ENCODE measurements at places on chromosomes 16 and 17. TPM values are rescaled to one million over a fixed set of nuclear protein-coding genes. Genes with fewer than 3 reads are reported as not detected.

- no peaks in the 10 kb centered on the region for H3K27me3 ChIP-seq
- DNase-seq, result peak; percentile 62
- peak within 1 kb of the TSS; percentile 95 for H3K27ac ChIP-seq
- peaks cover 48% of the 10 kb centered on the region for H3K4me1 ChIP-seq
- H3K36me3 ChIP-seq, result peaks cover 20% of the 10 kb centered on the region
These were observed at the start of gene XAF1 for GRCh38 chr17:6755731-6756184. Gene XAF1, plus strand, starts transcription at chr17:6756046. Its CDS starts 33 bp downstream, at chr17:6756079.

DNA sequence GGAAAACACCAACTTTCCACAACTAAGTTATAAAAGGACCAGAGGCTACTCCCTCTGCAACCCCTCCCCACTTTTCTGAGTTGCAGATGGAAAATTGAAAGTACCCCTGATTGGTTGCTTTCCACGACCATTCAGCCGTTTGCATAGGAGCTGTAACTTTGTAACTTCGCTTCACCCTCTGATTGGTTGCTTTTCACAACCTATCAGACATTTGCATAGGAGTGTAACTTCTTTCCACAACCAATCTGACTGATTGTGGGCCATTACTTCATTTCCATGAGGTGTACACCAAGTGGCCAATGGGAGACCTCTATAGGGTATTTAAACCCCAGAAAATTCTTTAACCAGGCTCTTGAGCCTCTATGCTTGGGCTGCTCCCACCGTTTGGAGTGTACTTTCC lies 644.1 kb downstream of the WWOX start:
- H3K4me3 ChIP-seq, result no peak overlapping the region
- peaks cover 4% of the 10 kb centered on the region for H3K36me3 ChIP-seq
- no peak for DNase-seq

DNA sequence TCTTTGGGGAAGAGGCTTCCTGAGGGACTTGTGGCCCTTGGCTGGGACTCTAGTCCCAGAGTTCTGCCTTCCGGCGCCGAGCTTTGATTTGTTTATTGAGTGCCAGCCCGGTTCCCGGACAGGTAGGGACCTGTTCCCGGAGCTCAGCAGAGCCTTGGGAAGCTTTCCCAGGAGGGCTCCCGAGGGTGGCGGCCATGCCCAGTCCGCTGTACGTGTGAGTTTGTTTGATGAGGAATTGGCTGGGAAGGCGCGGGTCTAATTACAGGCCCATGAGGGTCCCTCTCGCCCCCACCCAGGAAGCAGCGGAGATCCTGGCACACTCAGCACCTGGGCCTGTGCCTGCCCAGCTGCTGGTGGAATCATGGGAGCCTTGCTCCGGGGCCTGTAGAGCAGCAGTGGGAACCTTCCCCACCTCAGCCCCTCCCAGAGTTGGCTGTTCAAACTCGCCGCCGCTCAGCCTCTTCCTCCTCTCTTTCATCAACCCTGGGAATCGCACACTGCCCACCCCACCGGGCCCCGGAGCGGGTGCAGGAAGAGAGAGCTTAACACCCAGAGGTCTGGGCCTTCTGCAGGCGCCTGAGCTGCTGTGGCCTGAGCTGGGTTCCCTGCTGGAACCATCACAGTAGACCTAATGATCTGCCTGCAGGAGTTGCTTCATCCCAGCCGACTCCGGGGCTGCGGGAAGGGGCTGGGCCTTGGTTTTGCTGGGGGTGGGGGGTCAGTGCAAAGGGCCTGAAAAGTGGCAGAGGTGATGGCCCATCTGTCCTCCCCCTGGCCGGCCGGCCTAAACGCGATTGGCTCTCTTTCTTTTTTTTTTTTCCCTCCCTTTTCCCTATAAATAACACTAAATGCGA lies 313.7 kb downstream of the SEC14L1 start:
- DNase-seq, result no peak
- H3K36me3 ChIP-seq, result peaks cover 72% of the 10 kb centered on the region
- H3K4me3 ChIP-seq, result peak overlapping the region; percentile 94
- H3K27ac ChIP-seq, result peak overlapping the region; percentile 100

- peaks cover 6% of the 10 kb centered on the region for H3K36me3 ChIP-seq
- H3K27ac ChIP-seq, result no peak overlapping the region
- H3K4me3 ChIP-seq, result peak overlapping the region; percentile 89
- peak; percentile 57 for DNase-seq
- no peaks in the 10 kb centered on the region for H3K27me3 ChIP-seq
These were observed 430 bp downstream of the AMFR start for GRCh38 chr16:56424791-56425438.

- DNase-seq, result no peak
- H3K27ac ChIP-seq, result no peak overlapping the region
- no peaks in the 10 kb centered on the region for H3K36me3 ChIP-seq
- no peaks in the 10 kb centered on the region for H3K4me1 ChIP-seq
These were observed 68.4 kb upstream of the NACA2 start for GRCh38 chr17:61659437-61659836.

DNA sequence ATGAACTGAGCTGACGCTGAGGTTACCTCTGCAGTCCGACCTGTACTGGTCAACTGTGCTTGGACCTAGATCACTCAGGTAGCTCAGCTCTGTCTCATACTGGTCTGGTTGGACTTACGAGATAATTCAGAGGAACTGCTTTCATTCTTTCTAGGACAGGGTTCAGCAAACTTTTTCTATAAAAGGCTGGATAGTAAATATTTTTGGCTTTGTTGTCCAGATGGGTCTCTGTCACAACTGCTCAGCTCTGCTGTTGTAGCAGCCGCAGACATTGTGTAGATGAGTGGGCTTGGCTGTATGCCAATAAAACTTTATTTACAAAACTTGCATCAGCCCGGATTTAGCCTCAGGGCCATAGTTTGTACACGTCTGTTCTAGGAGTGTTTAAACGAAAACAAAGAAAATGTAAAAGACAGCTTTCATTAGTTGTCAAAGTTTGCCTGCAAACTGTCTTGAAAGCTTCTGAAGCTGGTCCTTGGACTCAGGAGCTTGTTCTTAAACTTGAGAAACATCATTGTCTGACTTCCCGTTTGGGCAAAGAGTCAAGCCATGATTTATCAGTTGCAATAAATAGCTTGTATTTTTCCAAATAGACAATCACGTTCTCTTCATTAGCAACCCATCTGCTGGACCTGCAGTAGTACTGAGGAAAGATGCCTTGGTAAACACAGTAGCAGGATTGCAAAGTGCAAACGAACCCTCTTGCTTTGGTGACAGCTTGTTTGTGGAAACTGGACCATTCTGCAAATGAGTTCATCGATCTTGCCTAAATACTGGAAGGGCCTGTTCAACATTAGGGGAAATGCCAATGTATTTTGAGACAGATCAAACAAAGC lies 253.4 kb downstream of the SNX29 start:
- H3K27me3 ChIP-seq, result no peaks in the 10 kb centered on the region
- DNase-seq, result no peak
- peaks cover 18% of the 10 kb centered on the region for H3K4me1 ChIP-seq
- H3K4me3 ChIP-seq, result no peak overlapping the region
- no peaks in the 10 kb centered on the region for H3K36me3 ChIP-seq

- H3K4me3 ChIP-seq, result no peak overlapping the region
- no peak for DNase-seq
- no peaks in the 10 kb centered on the region for H3K36me3 ChIP-seq
- H3K27ac ChIP-seq, result no peak overlapping the region
- no peaks in the 10 kb centered on the region for H3K27me3 ChIP-seq
These were observed 468.8 kb upstream of the HSBP1 start for GRCh38 chr16:83338941-83339340.

DNA sequence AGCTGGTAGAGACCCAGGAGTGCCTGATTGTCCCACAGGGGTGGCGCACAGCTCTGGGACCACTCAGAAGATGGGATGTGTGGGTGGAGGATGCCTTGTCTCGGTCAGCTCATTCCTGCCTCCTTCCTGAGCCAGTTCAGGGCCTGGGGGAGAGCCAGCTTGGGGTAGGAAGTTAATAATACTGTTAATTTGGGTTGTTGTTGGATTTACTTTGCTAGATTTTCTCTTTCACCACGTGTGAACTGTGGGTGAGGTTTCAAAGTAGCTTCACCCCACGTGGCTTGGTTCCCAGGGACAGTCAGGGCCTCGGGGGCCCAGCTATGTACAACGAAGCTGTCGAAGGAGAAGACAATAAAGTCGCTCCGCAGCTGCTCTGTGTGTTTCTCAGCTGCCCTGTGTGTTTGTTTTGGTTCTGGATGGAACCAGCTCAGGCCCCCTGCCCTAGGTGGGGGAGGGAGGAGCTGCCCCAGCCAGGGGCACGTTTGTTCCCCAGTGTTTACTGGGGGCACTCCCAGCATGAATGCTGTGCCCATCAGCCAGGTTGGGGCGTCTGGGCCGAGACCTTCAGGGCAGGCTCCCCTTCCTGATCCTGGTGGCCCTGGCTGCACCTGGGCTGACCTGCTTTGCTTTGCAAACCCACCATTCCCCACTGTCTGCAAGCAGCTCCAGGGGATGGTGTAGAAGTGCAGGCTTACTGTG lies 2.3 kb downstream of the NUDT16L1 start:
- no peak for DNase-seq
- H3K27ac ChIP-seq, result peak overlapping the region; percentile 48

DNA sequence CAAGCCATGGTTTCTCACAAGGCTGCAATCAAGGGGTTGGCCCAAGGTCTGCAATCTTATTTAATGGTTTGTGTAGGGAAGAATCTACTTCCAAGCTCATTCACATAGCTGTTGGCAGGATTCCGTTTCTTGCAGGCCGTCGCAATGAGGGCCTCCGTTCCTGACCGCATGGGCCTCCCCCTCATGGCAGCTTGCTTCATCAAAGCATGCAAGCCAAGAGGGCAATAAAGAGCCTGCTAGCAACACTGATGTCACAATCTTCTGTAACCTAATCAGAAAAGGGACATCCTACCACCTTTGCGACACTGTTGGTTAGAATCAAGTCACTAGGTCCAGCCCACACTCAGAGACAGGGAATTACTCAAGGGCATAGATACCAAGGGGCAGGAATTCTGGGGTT lies 95.5 kb downstream of the CCT6B start:
- no peaks in the 10 kb centered on the region for H3K36me3 ChIP-seq
- no peak overlapping the region for H3K27ac ChIP-seq
- peaks cover 3% of the 10 kb centered on the region for H3K27me3 ChIP-seq
- no peak overlapping the region for H3K4me3 ChIP-seq
- DNase-seq, result no peak

DNA sequence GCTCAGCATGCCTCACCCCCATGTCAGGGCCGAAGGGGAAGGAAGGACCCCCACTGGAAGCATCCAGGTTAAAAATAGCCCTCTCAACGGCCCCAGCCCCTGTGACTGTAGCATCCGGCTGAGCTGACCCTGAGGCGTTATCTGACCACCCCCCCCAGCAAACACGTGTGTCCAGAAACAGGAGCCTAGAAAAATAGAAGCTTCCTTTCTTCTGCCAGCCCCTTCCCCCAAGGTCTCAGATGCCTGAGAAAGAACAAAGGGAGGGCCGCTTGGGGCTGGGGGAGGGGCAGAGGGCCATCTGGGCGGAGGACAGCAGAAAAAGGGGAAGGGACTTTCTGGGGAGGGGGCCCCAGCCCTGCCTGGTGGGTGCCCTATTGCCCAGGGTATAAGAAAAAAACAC lies 55.8 kb downstream of the ACTG1 start:
- no peak for DNase-seq
- no peaks in the 10 kb centered on the region for H3K27me3 ChIP-seq
- H3K4me1 ChIP-seq, result peaks cover 9% of the 10 kb centered on the region

DNA sequence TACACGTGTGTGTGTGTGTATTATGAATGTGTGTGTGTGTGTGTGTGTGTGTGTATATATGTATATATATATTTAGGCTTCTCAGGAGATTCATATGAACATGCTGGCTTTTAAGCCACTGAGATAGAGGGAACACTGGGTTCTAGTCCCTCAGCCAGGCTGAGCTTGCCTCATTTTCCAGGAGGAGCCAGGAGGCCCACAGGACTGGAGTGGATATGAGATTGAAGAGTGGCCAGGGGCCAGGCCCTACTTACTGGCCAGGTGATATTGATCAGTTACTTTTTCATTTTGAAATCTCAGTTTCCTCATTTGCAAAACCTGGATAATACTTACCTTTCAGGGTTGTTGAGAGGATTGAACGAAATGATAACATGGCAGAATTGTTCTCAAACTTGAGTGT lies 5.8 kb downstream of the PCTP start:
- no peak overlapping the region for H3K27ac ChIP-seq
- DNase-seq, result no peak
- H3K4me3 ChIP-seq, result no peak overlapping the region

GRCh38 chr17:83099570-83100181 lies 20.3 kb downstream of the METRNL start:
- H3K4me1 ChIP-seq, result peaks cover 2% of the 10 kb centered on the region
- H3K27ac ChIP-seq, result no peak overlapping the region
- peaks cover 4% of the 10 kb centered on the region for H3K36me3 ChIP-seq

- no peak overlapping the region for H3K27ac ChIP-seq
- H3K36me3 ChIP-seq, result no peaks in the 10 kb centered on the region
- H3K4me1 ChIP-seq, result peaks cover 16% of the 10 kb centered on the region
- no peak for DNase-seq
- H3K4me3 ChIP-seq, result no peak overlapping the region
These were observed 157.6 kb upstream of the GSE1 start for GRCh38 chr16:85455534-85455933.

- no peaks in the 10 kb centered on the region for H3K36me3 ChIP-seq
- no peak overlapping the region for H3K27ac ChIP-seq
- H3K4me1 ChIP-seq, result peaks cover 16% of the 10 kb centered on the region
- peaks cover 41% of the 10 kb centered on the region for H3K27me3 ChIP-seq
These were observed 488 bp upstream of the NTN3 start for GRCh38 chr16:2470603-2471015.

DNA sequence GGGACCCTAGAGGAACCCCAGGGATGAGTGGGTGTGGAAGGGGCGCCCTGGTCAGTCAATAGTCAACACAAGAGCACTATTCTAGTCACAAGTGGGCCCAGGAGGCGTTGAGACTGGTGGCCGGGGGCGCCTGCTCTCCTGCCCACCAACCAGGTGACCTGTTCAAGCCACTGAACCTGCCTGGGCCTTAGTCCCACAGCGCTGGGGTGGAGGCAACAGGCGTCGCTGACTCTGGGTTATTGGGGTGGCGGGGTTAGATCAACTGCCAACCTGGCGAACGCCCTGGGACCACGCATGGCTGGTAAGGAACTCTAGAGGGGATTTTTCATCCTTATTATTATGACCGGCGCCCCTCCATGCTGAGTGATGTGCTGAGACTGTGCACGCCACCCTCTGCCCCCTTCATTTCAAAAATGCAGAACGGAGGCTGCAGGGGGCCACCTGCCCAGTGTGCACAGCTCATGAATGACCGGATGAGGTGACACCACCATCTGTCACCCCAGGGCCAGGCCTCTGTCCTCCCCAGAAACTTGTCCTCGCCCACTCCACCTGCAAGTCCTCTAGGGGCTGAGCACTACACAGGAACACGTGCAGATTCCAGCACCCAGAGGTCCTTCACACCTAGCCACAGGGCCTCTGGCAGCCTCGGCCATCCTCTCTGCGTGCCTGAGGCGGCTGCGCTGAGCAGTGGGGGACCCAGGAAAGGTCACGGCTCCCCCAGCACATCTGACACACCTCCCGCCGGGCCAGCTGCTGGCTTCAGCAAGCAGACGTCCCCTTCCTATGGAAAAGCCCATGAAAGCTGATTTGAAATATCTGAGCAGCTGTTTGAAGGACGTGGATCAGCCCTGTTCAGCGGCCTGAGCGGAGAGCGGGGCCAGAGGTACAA lies 51.6 kb upstream of the DNAH17 start:
- no peak overlapping the region for H3K4me3 ChIP-seq
- H3K4me1 ChIP-seq, result no peaks in the 10 kb centered on the region
- no peaks in the 10 kb centered on the region for H3K27me3 ChIP-seq

Gene MT1H
- total RNA-seq, result 2.3 TPM

Gene GAS2L2
- 0.40 TPM for total RNA-seq

Gene ZP2
- total RNA-seq, result not detected

Gene ARL2BP
- total RNA-seq, result 17.1 TPM

Gene KRTAP17-1
- not detected for total RNA-seq

Gene LPCAT2
- total RNA-seq, result 0.08 TPM

Gene ABCC12
- total RNA-seq, result not detected

Gene IKZF3
- 44.6 TPM for total RNA-seq

Gene KIF2B
- not detected for total RNA-seq

Gene KRT35
- not detected for total RNA-seq

Gene EMP2
- not detected for total RNA-seq
